ENCODE measurements at places on chromosomes 7 and 10.

DNA sequence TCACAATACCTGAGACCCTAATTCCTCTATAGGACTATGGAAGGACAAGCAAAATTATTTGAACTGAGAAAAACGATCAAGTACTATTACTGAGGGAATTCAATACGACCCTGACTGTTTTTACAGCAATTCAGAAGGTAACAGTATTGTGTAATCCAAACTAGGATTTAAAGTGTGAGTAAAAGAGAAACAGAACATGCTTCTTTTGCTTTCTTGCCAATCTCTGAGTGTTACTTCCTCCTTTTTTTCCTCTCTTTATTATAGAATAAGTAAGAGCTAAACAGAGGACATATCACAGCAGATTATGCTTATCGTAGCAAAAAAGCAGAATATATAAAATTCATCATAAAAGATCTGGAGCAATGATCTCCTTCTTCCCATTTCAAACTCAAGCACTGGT lies 292.1 kb downstream of the THSD7A start:
- no peak for DNase-seq

DNA sequence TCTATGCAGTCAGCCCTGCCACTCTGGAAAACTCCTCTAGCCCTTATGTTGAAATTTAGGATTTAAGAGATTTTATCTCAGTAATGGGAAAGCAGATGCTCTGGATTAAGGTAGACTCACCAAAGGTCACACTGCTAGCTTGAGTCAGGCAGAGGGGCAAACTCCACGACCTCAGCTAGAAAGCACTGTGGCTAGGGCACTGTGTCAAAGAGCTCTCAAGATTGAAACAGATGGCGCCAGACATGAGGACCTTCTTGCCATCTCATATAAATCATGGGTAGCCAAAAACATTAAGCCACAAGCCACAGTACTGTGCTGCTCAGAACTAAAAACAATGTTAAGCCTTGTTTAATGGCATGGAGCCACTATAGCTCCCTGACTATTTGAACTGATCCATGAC lies 188.7 kb downstream of the DNAJC1 start:
- DNase-seq = no peak

- DNase-seq = no peak
Observed at GRCh38 chr10:132538790-132539421, 1.3 kb downstream of the INPP5A start.

DNA sequence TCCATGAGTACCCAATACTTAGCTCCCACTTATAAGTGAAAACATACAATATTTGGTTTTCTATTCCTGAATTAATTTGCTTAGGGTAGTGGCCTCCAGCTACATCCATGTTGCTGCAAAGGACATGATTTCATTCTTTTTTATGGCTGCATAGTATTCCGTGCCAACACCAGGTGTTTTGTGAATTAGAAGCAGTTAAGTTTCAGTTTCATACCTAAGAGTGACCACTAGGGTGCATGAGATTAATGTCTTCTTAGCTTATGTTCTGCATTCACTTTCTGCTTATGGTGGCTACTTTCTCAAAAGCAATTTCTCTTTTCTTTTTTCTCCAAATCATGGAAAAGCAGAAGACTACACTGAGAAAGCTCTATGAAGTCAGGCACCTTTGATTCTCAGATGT lies 65.1 kb upstream of the VSTM2A start:
- no peak for DNase-seq

DNA sequence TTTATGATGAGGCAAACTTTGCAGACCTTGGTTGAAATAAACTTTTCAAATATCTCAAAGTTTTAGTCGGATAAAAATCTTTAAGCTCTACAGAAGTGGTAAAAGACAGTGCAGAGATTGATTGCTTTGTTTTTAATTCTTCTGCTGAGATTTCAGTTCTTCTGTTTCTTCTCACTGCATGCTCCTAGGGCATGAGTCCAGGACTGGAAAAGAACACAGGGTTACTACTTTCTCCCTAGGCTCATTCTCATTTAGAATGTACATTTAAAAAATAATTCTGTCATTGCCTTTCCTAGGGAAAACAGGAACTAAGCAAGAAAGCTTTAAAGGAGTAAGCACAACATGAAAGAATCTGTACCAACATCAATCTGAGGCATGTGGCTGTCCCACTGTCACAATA lies 256.7 kb upstream of the DGKB start:
- no peak for DNase-seq

DNA sequence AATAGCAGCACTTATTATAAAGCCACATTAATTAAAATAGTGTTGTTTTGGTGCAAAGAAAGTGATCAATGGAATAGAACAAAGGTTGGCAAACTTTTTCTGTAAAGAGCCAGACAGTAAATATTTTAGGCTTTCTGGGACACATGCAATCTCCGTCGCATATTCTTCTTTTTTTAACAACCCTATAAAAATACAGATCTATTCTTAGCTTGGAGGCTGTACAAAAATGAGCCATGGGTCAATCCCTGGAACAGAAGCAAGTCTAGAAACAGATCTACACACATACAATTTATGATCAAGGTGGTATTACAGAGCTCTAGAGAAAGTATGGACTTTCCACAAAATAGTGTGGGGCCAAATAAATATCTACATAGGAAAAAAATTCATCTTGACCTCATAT lies 71.8 kb downstream of the ARHGAP21 start:
- no peak for DNase-seq

- DNase-seq = no peak
Observed at GRCh38 chr10:14891151-14891550, 12.5 kb downstream of the SUV39H2 start.

DNA sequence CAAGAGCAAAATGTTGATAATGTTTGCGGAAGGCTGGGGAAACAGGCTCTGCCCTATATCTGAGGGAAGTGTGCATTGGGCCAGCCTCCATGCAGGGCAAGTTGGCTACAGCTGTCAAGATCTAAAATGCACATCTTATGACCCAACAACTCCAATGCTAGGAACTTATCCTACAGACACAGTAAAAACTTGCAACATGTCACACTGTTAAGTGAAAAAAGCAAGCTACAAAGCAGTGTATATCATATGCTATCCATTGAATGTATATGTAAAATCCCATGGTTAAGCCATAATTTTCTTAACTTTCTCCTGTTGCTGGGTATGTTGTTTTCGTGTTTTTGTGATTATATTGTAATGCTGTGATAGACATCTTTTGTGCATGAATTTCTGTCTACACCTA lies 16.3 kb upstream of the KAT6B start:
- DNase-seq = no peak

DNA sequence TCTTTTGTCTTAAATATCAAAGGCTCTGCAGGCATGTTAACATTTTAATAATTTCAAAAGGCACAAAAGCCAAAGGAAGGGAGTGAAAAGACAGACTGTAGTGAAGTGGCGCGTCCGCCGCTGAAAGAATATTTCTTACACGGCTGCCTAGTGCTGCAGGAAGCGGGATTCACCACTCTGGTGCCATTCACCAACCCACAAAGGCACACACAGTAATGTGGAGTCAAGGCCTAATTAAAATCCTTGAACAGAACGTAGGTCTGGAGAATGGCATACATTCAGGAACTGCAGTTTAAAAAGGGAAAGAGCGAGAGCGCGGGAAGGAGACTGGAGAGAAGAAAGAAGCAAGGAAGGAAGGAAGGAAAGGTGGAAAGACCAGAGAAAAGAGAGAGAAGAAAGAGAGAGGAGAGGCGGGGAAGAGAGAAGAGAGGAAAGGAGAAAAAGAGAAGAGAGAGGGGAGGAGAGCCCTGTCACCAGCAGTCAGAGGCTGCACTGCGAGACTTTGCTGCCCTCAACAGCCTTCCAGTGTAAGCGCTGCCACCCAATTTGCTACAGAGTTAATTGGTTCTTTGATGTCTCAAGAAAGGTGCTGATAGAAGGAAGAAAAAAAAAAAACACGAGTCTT lies 554.0 kb downstream of the MDFIC start:
- DNase-seq = no peak

DNA sequence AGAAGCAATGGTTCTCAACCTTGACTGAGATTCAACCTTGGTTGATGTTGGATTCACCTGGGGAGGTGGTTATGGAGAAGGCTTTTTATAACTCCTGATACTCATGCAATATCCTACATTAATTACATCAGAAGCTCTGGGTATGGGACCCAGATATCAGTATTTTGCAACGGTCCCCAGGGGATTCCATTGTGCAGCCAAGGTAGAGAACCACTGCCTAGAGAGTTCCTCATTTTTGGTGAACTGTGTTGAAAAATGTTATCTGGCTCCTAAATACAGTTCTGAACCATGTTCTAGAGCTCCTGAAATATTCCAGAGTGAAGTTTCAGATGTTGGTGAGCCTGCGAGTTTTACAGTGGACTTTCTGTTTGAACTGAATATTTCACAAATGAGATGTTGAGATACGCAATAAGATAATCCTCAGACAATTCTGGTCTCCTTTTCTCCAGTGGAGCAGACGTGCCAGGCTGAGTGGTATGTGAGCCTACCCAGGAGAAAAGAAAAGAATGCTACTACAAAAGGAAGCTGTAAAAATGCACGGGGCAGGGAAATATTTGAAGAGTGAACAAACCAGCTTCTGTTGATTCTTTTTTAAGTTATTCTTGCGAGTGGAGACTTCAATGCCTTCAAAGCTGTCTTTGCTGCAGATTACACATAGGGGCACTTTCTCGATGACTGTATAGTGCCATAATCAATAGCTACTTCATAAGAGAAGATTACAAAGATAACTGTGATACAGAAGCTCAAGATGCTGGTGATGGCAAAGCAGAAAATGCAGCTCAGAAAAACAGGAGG lies 13.6 kb upstream of the C10orf120 start:
- no peak for DNase-seq
